CD4-positive, alpha-beta memory T cell (primary cell): ENCODE measurements at places on chromosomes 2 and 18.

DNA sequence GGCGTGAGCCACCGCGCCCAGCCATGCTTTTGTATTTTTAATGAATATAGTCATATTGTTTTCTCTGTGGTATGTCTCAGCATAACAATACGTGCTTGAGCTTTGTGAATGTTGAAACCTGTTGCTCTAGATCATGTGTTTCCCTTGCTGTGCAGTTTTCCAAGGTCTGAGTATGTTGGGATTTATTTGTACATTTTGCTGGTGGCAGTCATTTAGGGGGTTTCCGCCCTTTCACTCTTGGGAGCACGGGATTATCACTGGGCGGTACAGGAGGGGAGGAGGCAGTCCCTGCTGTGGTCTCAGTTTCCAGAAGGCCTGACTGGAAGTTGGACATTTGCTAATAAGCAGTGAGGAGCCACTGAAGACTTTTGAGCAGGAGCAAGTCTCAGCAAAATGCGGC, 24.9 kb upstream of the CATIP start:
- no peak for DNase-seq

DNA sequence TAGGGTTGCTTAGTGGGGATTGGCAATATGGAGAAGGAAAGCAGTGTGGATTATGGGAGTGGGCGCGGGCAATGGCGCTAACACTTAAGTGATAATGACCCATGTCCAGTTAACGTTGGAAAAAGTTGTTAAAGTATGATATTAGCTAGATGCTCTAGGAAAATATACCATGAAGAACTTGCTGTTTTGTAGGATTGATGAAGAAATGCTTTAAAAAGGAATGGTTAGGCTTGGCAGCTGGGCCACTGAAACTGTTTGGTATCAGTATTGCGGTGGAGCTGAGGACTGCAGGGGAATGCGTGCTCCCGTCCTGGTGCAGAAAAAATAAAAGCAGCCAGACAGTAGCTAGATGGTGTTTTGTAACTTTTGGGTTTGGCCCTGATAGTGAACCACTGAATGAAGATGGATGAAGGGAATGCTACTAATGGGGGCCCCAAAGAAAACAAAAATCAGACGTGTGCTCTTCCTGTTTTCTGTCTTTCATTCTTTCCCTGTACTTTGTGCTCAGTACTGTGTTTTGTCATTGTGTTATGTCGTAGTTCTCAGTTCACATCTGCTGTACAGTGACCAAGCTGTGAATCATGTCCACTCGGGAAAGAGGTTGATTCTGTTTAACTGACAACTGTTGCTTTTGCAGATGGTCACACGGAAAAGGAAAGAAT, 999 bp downstream of the INSIG2 start:
- peak; percentile 36 for DNase-seq

- no peak for DNase-seq
Measured at GRCh38 chr2:171208657-171209056, 48.0 kb upstream of the TLK1 start.

GRCh38 chr2:230669386-230669950, 43.2 kb upstream of the CAB39 start:
- DNase-seq: no peak

GRCh38 chr2:212173756-212174510, 364.7 kb downstream of the ERBB4 start:
- DNase-seq: no peak

DNA sequence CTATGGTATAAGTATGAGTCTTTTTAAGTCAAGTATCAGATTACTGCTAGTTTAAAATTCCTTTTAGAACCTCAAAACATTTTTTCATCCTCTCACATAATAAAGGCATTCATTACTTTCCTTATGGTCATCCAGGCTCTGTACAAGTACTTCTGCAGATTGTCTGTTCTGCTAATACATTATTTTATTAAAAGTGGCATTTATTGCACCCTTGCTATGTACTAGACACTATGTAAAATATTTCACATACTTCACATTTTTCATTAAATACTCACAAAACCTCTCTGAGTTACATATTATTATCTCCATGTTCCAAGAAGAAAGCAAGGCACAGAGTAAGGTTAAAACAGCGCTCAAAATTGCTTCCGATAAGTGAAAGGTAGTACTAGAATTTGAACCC, 84.1 kb downstream of the RAPH1 start:
- no peak for DNase-seq

GRCh38 chr2:224194161-224194560, 155.1 kb upstream of the SERPINE2 start:
- DNase-seq: no peak

DNA sequence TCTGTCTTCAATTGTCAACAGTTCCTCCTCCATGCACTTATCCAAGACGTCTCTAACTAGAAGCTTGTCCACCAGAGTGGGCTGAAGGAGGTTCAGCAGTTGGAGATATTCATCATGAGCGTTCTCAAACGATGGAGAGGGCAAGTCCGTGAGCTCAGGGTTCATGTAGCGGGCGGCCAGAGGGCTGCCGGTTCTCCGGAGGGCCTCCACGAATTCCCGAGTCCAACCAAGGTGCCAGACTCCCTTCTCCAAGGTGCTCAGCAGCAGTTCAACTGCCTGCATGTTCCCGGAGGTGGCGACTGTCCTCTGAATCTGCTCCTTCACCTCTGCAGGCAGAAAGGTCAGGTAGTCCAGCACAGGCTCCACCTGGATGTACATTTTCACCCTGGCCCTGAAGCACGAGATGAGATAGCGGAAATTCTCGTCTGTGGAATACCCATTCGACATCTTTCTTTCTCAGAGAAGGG, 590 bp downstream of the IFIH1 start:
- DNase-seq: peak; percentile 57

DNA sequence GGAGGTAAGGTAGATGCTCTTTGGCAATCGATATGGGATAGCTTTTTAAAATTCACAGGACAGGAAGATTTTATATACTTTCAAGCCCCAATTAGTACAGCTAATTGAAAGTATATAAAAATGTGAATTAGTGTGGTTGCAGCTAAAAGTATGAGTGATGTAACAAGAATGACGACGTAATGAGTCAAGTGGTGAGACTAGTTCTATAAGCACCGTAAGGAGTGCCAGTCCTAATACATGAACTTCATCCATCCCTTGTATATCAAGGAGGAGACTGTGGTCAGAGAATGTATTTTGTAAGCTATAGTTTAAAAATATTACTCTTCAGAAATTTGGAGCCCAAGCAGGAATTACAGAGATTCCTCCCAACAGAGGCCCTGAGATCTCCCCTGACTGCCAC, 25.8 kb downstream of the DNAJC27 start:
- DNase-seq: no peak

DNA sequence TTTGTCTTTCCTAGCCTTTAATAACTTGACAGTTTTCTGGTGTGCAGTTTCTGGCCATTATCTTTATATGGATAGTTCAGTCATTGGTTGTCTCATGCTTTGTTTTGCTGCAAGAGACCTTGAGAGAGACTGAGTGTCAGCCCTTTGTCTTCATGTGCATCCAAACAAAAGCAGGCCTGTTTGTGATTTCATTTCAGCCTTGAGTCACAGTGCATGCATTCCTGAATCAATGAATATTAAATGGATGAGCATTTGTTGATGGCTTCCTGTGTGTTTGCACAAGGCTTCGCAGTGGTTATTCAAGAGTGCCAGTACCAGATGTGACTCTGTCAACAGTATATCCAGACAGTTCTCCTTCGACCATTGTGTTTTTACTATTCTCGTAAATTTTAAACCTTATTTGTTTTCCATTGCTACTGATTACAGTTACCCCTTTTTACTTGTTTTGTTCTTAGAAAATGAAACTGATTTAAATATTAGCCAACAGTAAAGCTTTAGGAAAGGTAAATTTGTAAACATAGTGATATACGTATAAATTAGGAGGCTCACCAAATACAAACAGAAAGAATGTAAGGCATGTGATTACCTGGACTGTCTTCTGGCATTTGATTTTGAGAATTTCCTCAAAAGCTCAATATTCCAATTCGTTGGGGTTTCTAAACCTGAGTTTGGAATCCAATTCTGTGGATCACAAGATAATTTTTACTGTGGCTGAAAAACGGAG, 319.8 kb downstream of the CTNNA2 start:
- no peak for DNase-seq

GRCh38 chr2:45024097-45024496, 14.8 kb upstream of the SIX2 start:
- no peak for DNase-seq

GRCh38 chr18:7438646-7439045, 128.5 kb upstream of the PTPRM start:
- no peak for DNase-seq
